ENCODE measurements at places on chromosomes 11 and 22.

GRCh38 chr11:38839071-38839470 is 2241.0 kb upstream of the RAG2 start:
- DNase-seq: no peak

GRCh38 chr22:25102722-25103121 is 96.9 kb upstream of the CRYBB3 start:
- DNase-seq: no peak

DNA sequence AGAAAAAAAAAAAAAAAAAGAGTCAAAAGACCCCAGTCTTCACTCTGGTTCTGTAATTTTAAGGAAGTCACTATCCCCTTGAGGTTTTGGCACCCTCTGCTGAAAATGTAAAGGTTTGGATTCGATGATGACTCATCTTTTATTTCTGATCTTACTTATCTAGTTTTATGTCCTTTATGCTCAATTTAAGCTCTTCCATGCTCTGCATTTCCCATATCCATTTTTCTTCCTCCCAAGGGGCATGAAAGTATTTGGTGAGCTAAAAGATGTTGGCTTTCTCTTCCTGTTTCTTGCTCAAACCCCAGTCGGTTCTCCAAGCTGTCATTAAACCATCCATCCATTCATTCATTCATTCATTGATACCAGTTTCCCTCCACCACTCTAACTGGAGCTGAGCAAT is 61.0 kb upstream of the CDON start:
- DNase-seq: no peak

- DNase-seq: no peak
These were observed 189.8 kb downstream of the CSNK2A3 start for GRCh38 chr11:11163236-11163635.

- DNase-seq: no peak
These were observed 103.3 kb upstream of the ANO5 start for GRCh38 chr11:22089609-22090008.

DNA sequence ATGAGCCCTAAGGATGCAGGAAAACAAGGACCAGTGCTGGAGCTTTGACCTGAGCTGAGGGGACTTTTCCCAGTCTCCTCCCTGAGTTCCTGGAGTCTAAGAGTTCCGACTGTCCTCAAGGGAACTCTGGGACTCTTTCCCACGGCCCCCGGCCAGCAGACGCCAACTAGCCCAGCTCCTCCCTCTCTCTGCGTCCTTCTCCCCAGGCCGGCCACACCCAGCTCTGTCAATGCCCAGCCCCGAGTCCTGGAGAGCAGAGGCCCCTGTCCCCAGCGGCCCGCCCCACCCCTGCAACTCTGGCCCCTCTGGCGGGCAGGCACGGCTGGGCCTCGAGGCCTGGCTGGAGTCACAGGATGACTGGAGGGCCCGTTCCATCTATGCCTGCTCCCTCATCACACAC is 29.8 kb downstream of the NECTIN1 start:
- no peak for DNase-seq

GRCh38 chr11:39174965-39175364 is 2284.5 kb downstream of the LRRC4C start:
- no peak for DNase-seq

- no peak for DNase-seq
These were observed 221.9 kb downstream of the FAM76B start for GRCh38 chr11:95567685-95568084.

- DNase-seq: no peak
These were observed 16.3 kb upstream of the CCT8L2 start for GRCh38 chr22:16608931-16609330.

- peak; percentile 63 for DNase-seq
These were observed 465 bp upstream of the TTC9C start for GRCh38 chr11:62727872-62728170.

DNA sequence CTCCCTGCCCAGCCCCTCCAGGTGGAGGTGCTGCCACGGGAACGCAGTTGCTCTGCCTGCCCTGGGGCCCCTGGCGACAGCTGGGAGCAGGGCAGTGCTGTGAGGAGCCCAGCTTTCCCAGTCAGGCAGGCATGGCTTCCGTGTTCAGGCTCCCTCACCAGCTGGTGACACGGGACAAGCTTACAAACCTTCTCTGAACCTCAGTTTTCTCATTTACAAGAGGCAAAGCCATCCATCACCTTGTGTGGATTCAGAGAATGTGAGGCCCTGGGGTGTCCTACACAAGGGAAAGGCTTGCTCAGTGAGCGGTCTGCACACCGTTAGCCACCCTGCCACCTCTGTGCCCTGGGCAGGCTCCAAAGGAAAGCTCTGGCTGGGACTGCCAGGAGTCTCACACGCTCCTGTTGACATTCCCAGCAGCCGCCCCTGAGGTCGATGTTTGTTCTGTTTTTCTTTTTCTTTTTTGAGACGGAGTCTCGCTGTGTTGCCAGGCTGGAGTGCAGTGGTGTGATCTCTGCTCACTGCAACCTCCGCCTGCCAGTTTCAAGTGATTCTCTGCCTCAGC is 23.5 kb downstream of the SUN2 start:
- no peak for DNase-seq

DNA sequence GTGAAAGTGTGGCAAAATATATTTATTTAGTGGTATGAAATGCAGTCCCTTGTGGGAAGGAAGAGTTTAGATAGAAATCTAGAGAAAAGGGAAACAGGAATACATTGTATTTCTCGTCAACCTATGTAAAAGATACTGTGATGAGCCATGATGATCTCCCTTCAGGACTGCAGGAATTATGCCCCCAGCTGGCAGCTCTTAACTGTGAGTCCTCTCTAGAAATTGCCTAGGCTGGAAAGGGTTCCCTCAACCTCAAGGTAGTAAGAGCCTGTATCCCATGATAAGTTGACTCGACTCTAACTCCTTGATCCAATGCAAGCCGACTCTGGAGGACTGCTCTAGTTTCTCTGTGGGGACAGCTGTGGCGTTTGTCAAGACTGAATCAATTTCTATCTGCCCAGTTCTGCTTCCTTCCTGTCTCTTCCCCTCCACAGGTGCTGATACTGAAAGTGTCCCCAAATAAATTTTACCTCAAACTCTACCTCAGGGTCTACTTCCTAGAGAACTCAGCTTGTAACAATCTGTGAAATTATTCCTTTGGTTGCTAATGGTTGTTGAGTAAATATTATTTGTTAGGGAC is 897.3 kb downstream of the METTL15 start:
- DNase-seq: no peak

DNA sequence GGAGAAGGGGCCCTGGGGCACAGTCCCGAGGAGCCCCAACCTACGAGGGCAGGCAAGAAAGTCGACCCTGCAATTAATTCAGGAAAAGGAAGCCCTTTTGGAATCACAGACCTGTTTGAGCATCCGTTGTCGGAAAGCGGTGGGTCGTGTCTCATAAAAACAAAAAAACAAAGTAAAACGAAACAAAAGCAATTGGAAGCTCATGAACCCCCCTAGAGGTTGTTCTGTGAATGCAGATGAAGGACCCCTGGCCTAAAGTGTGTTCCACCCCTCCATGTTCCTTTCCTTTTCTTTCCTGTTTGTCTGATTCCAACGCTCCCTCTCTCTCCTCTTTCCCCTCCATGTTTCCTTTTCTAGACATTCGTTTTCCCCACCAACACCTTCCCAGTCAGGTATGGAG is 203.7 kb downstream of the GRIK4 start:
- DNase-seq: no peak

- DNase-seq: no peak
These were observed 427.4 kb upstream of the CADM1 start for GRCh38 chr11:115931548-115932083.

DNA sequence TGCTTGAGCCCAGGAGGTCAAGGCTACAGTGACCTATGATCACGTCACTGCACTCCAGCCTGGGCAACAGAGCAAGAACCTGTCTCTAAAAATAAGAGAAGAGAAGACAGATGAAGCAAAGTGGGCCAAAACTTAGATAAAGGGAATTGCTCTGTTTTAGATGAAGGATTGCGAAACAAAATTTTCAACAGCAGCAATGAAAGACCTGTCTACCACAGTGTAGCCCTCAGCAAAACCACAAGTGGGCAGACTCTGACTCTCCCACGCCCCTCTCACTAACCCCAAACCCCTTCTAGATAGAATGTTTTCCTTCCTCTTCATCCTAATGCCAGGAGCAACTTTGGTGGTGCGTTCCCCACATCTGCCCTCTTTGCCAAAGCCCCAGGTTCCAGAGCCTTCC is 105.6 kb upstream of the ALDH3B2 start:
- no peak for DNase-seq

DNA sequence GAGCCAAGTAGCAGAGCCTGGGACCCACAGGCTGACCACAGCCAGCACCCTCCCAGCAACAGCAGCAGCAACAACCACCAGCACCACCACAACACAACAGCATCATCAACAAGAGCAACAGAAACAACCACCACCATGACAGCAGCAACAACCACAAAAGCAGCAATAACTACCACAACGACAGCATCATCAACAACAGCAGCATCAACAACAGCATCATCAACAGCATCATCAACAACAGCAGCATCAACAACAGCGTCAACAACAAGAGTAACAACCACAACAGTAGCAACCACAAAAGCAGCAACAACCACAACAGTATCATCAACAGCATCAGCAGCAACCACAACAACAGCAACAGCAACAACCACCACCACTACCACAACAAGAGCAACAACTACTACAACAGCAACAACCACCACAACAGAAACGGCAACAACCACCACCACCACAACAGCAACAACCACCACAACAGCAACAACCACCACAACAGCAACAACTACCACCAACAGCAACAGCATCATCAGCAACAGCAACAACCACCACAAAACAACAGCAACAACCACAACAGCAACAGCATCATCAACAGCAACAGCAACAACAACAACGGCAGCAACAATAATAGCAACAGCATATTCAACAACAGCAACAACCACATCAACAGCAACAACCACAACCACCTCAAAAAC is 22.1 kb upstream of the FGF3 start:
- DNase-seq: no peak

GRCh38 chr22:32218470-32218869 is 13.6 kb upstream of the RFPL2 start:
- no peak for DNase-seq

GRCh38 chr11:128374026-128374425 is 213.3 kb downstream of the ETS1 start:
- no peak for DNase-seq

GRCh38 chr22:27433585-27434190 is 367.9 kb downstream of the MN1 start:
- no peak for DNase-seq

GRCh38 chr22:20562607-20563465 is 55.4 kb downstream of the MED15 start:
- DNase-seq: no peak

- DNase-seq: no peak
These were observed 199.3 kb upstream of the ISX start for GRCh38 chr22:34866495-34867131.

- peak; percentile 47 for DNase-seq
These were observed at the start of gene ESAM for GRCh38 chr11:124762105-124762623. TSS of gene ESAM (minus strand) at chr11:124762290. CDS start at chr11:124762154, 136 bp downstream.

DNA sequence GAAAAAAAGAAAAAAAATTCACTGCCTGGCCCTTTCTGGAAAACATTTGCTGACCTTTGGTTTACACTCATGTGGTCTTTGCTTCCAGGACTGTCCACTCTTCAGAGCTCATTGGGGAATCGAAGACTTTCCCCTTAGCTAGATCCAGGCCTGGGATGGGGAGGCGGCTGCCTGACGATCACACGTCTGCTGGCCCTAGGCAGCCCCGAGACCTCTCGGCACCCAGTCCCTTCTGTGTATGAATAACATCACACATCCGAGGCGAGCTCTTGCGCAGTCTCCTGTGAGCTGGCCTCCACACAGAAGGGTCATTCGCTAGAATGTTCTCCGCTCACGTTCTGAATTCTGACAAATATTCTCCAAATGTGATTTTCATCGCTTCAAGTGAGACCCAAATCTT is 25.7 kb upstream of the GAL start:
- DNase-seq: no peak

DNA sequence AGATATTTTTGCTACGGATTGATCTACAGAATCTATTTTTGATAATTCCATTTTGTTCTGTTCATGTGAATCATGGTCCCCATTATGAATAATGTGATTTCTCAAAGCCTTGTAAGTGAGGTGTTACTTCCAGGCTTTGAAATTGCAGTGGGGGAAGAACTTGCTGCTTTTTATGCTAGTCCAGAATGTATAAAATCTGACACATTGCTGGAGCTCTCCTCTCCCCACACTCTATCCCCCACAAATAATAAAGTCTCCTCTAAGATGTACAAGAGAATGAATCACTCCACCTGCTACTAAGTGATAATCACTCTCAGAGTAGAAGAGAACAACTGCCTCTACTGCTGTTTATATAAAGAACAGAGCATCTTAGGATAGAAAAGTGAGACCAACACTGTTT is 5.9 kb upstream of the RAB6A start:
- no peak for DNase-seq

DNA sequence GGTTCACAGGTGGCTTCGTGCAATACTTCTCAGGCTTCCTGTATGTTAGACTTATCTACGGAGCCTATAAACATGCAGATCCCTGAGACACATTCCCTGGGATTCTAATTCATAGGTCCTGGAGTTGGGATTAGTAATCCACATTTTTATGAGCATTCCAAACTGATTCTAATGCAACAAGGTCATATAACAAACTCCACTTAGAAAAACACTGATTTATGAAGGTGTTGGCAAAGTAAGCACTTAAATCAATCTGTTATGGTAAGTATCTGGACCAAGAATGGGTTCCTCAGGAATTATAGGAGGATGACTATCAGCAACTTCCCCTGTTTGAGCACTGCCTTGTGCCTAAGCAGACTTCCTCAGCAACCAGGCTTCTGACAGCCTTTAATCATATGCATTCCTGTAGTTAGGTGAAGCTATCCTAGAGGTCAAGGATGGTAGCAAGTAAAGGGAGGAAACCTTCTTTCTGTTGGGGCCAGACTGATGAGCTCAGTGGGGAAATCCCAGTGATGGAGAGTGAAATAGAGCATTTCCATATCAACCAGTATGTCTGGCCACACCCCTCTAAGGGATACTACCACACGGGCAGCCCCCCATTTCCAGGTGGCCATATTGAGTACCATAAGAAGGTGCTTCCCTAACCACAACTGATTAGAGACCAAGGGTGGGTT is 89.6 kb downstream of the RASSF10 start:
- DNase-seq: no peak

DNA sequence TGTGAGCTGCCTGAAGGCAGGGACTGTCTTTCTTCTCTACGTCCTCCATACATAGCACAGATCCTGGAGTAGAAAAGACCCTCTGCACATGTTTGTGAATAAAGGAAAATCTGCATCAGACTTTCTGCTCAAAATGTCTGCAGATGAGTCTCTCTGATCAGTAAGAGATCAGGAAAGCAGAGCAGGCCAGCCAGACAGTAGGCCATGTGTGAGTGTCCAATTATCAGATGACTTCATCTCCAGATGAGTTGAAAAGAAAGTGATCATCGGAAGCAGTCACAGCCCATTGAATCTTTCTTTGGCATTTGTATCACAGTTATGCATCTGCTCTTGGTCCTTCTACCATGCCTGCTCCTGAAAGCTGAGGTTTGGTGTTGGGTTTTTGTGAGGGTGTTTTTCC is 298.7 kb upstream of the NCAM1 start:
- DNase-seq: no peak

DNA sequence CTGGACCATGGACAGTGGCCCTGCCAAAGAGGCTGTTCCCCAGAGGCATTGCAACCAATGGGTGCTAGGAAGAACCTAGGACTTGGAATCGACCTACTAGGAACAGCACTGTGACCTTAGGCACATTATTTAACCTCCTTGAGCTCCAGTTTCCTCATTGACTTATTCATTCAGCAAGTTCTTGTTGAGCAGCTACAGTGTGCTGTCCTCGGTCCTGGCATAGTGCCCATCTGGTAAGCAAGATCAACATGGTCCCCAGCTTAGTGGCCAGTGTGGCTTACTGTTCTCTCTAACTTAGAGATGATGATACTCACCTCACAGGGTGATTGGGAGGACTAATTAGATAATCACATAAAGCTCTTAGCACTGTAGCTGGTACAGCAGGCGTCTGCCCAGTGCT is 8.2 kb downstream of the ABCG4 start:
- no peak for DNase-seq
